SK-N-SH (cell line): ENCODE measurements at places on chromosomes 2 and 18. TPM values are rescaled to one million over a fixed set of nuclear protein-coding genes. Genes with fewer than 3 reads are reported as not detected.

CYP1B1 gene
- 0.08 and 0.20 TPM in 2 replicates for polyA plus RNA-seq

STK16 gene
- 57.6 and 78.6 TPM in 2 replicates for polyA plus RNA-seq

SP100 gene
- 38.1 and 50.6 TPM in 2 replicates for polyA plus RNA-seq

PIK3C3 gene
- 26.9 and 38.7 TPM in 2 replicates for polyA plus RNA-seq

RAB12 gene
- polyA plus RNA-seq: 10.9 and 11.0 TPM in 2 replicates

CIB4 gene
- not detected in 2 replicates for polyA plus RNA-seq

MAP4K4 gene
- polyA plus RNA-seq: 68.5 and 72.9 TPM in 2 replicates

GCG gene
- polyA plus RNA-seq: not detected in 2 replicates

SPHKAP gene
- under 0.01 TPM in 1 of 2 replicates, not detected in the other for polyA plus RNA-seq

BOLL gene
- polyA plus RNA-seq: not detected in 2 replicates

C2orf92 gene
- 3.1 and 5.6 TPM in 2 replicates for polyA plus RNA-seq

TM4SF20 gene
- 0.03 and 0.13 TPM in 2 replicates for polyA plus RNA-seq

NAT8 gene
- not detected in 2 replicates for polyA plus RNA-seq

SRD5A2 gene
- not detected in 2 replicates for polyA plus RNA-seq

ARHGAP25 gene
- polyA plus RNA-seq: not detected in 2 replicates

GRCh38 chr2:241820625-241821384 is 11.8 kb downstream of the NEU4 start:
- peaks cover 8% of the 10 kb centered on the region; the same call in 1 of the 2 replicates for H3K4me1 ChIP-seq
- H3K27ac ChIP-seq: no peak overlapping the region
- peak; percentile 50 for DNase-seq
- no peaks in the 10 kb centered on the region for H3K36me3 ChIP-seq
- no peaks in the 10 kb centered on the region for H3K27me3 ChIP-seq
- H3K4me3 ChIP-seq: no peak overlapping the region

DNA sequence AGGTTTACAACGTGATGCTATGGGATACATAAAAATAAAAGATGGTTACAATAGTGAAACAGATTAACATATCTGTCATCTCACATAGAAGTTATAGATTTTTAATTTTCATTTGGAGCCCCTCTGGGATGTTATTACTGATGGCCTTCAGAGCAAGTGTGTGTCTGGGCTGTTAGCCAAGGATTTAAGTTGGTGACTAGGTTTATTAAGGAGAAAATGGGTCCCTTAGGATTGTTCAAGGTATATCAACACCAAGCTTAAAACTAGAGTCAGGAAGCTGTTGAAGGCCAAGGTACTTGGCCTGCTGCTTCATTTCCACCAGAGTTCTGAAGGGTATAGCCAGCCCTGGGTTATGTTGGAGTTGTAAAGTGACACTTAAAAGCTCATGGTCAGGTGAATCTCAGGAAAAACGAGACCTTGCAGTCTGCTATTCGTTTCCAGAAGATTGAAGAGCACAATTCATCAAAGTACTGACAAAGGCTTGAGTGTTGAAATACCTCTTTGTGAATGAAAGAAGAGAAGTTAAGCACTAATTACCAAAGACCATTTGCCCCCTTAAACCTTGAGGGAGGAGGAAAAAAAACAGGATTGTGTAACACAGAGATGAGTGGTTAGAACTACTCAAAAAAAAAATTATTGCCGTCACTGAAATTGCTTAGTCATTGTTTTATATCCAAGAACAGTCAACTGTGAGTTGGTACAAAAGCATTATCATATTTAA is 48.4 kb downstream of the MAP2 start:
- H3K4me3 ChIP-seq: no peak overlapping the region
- DNase-seq: no peak
- no peak overlapping the region; the same call in 1 of the 2 replicates for H3K27ac ChIP-seq
- H3K36me3 ChIP-seq: no peaks in the 10 kb centered on the region
- H3K4me1 ChIP-seq: peaks cover 7% of the 10 kb centered on the region
- no peaks in the 10 kb centered on the region for H3K27me3 ChIP-seq

GRCh38 chr2:37052600-37053332 is 31.4 kb downstream of the HEATR5B start:
- H3K36me3 ChIP-seq: peaks cover 80% of the 10 kb centered on the region
- H3K27ac ChIP-seq: no peak overlapping the region
- no peaks in the 10 kb centered on the region for H3K4me1 ChIP-seq
- H3K4me3 ChIP-seq: no peak overlapping the region

GRCh38 chr18:7778181-7778580 is 211.1 kb downstream of the PTPRM start:
- H3K27ac ChIP-seq: no peak overlapping the region
- H3K4me1 ChIP-seq: no peaks in the 10 kb centered on the region; the same call in none of the 2 replicates
- no peak for DNase-seq

- DNase-seq: no peak
- no peak overlapping the region for H3K4me3 ChIP-seq
- H3K4me1 ChIP-seq: no peaks in the 10 kb centered on the region
- H3K36me3 ChIP-seq: no peaks in the 10 kb centered on the region
- H3K27me3 ChIP-seq: no peaks in the 10 kb centered on the region
These were observed 29.3 kb upstream of the OTOS start for GRCh38 chr2:240169486-240170353.

GRCh38 chr2:122543815-122544214 is 788.4 kb downstream of the TSN start:
- no peaks in the 10 kb centered on the region for H3K27me3 ChIP-seq
- no peaks in the 10 kb centered on the region for H3K36me3 ChIP-seq
- H3K4me1 ChIP-seq: no peaks in the 10 kb centered on the region

DNA sequence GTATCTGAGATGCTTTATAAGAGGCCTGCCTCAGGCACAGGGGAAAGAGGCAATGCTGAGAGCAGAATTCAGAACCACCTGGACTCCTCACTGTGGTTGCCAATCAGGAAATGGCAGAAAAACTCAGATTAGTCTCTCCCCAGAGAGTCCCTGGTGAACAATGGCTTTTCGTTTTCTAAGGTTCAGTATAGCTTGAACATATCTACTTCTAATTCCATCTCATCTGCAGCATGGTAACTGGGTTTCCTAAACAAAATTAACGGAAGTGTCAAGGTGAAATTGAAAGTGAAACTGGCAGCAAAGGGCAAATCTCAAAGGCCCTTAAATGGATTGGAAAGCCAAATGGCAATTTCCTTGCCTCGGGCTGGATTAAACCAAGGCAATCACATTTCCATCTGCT is 480.2 kb upstream of the ACVR2A start:
- no peaks in the 10 kb centered on the region for H3K27me3 ChIP-seq
- no peaks in the 10 kb centered on the region; the same call in 1 of the 2 replicates for H3K4me1 ChIP-seq
- H3K27ac ChIP-seq: no peak overlapping the region
- H3K36me3 ChIP-seq: no peaks in the 10 kb centered on the region

DNA sequence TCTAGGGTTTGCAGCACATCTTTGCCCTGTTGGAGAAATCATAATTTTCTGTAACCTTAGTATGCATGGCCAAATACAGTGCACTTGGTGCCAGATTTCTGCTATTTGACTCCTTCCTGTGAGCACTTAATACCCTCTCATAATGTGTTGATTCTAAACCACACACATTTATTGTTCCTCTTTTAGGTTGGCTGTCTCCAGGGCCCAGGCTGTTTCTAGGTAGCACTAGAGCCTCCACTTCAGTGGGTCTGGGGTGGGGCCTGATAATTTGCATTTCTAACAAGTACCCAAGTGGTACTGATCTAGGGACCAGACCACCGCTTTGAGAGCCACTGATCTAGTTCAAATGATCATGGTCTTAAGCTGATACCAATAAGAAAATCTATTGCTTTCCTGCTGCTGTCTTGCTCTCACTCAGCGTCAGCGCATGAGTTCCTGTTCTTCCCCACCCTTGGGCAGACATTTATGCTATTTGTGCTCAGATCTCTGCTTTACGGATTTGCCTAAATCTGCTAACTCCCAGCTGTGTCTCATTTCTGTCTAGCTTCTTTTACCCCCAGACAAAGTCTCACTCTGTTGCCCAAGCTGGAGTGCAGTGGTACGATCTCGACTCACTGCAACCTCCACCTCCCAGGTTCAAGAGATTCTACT is 7.4 kb downstream of the PTRHD1 start:
- no peak overlapping the region for H3K4me3 ChIP-seq
- H3K4me1 ChIP-seq: no peaks in the 10 kb centered on the region
- H3K36me3 ChIP-seq: no peaks in the 10 kb centered on the region; the same call in 1 of the 2 replicates
- H3K27ac ChIP-seq: no peak overlapping the region

DNA sequence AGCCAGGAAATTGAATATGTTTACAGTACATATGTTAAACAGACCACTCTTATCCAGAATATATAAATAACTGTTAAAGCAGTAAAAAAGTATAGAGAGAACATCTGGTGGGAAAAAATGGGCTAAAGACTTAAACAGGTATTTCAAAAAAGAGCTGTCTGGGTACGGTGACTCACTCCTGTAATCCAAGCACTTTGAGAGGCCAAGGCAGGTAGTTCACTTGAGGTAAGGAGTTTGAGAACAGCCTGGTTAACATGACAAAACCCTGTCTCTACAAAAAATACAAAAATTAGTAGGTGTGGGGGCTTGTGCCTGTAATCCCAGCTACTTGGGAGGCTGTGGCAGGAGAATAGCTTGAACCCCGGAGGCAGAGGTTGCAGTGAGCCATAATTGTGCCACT is 171.4 kb upstream of the FSIP2 start:
- no peak overlapping the region for H3K4me3 ChIP-seq
- H3K27me3 ChIP-seq: no peaks in the 10 kb centered on the region
- H3K27ac ChIP-seq: no peak overlapping the region
- H3K36me3 ChIP-seq: no peaks in the 10 kb centered on the region
- no peak for DNase-seq
- H3K4me1 ChIP-seq: no peaks in the 10 kb centered on the region

DNA sequence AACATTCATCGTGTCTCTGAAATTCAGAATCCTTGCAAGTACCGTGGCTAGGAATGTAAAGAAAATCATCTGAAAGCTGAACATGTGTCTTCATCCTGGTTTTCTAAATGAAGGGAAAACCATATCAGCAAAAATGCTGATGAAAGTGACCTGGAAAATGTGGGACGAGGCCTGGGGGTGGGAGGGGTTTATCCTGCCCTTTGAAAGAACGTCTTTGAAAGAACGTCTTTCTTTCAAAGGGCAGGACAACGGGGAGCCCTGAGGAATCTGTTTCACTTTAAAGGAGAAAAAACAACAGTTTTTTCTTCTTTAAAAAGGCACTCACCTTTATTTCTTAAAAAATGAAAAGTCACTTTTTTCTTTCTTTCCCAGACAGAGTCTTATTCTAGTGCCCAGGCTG is 185.2 kb downstream of the ALPK2 start:
- H3K4me3 ChIP-seq: no peak overlapping the region
- H3K27ac ChIP-seq: no peak overlapping the region
- no peak for DNase-seq
- no peaks in the 10 kb centered on the region for H3K27me3 ChIP-seq
- H3K4me1 ChIP-seq: no peaks in the 10 kb centered on the region; the same call in 1 of the 2 replicates

GRCh38 chr2:57575700-57576268 is 470.8 kb upstream of the VRK2 start:
- no peak for DNase-seq
- H3K36me3 ChIP-seq: no peaks in the 10 kb centered on the region
- no peak overlapping the region for H3K27ac ChIP-seq
- no peak overlapping the region for H3K4me3 ChIP-seq
- H3K27me3 ChIP-seq: no peaks in the 10 kb centered on the region

DNA sequence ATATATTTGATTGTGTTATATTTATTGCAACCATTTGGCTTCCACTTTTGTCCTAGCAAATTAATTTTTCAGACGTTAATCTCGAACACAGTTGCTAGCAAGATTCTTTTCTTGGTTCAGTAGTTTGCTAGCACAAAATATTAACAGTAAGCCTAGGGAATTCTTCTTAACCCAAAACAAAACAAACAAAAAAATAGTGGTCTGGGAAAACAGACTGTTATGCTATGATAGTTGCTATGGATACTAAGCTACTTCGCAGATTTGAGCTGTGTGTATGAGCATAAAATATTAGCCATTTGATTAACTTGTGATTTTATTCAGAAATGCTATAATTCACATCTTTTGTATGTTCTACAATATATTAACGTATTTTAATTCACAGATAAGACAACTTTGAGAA is 541.5 kb upstream of the NETO1 start:
- H3K27ac ChIP-seq: no peak overlapping the region
- no peaks in the 10 kb centered on the region for H3K27me3 ChIP-seq
- no peaks in the 10 kb centered on the region for H3K4me1 ChIP-seq
- no peak overlapping the region for H3K4me3 ChIP-seq

DNA sequence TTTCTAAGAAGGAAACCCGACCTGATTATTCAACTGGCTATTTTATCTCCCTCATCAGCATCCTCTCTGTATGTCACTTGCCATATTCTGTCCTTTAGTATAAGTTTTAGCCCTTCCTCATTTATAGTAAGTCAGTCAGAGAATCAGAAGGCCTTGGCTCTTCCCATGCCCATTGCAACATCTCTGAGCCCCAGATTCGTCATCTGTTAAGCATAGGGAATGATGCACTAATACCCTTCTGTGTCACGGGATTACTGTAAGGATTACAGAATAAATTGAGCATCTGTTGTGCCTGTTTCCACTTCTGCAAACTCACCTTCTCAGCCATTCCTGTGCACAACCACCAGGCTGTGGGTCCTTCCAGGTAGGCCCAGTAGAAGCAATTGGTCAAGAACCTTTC is 258.1 kb upstream of the RAB12 start:
- H3K36me3 ChIP-seq: no peaks in the 10 kb centered on the region
- H3K27ac ChIP-seq: no peak overlapping the region
- no peaks in the 10 kb centered on the region for H3K4me1 ChIP-seq
- H3K4me3 ChIP-seq: no peak overlapping the region
- DNase-seq: no peak

GRCh38 chr2:207224791-207225482 is 59.2 kb upstream of the KLF7 start:
- H3K27ac ChIP-seq: no peak overlapping the region
- H3K4me3 ChIP-seq: no peak overlapping the region
- peaks cover 10% of the 10 kb centered on the region; the same call in 1 of the 2 replicates for H3K4me1 ChIP-seq
- no peaks in the 10 kb centered on the region for H3K27me3 ChIP-seq
- no peak for DNase-seq
- no peaks in the 10 kb centered on the region for H3K36me3 ChIP-seq

- no peaks in the 10 kb centered on the region for H3K4me1 ChIP-seq
- H3K27ac ChIP-seq: no peak overlapping the region
- no peak for DNase-seq
- peaks cover 51% of the 10 kb centered on the region; the same call in 1 of the 2 replicates for H3K27me3 ChIP-seq
- no peak overlapping the region for H3K4me3 ChIP-seq
- H3K36me3 ChIP-seq: no peaks in the 10 kb centered on the region
These were observed 61.3 kb upstream of the CHMP1B start for GRCh38 chr18:11789716-11790510.

DNA sequence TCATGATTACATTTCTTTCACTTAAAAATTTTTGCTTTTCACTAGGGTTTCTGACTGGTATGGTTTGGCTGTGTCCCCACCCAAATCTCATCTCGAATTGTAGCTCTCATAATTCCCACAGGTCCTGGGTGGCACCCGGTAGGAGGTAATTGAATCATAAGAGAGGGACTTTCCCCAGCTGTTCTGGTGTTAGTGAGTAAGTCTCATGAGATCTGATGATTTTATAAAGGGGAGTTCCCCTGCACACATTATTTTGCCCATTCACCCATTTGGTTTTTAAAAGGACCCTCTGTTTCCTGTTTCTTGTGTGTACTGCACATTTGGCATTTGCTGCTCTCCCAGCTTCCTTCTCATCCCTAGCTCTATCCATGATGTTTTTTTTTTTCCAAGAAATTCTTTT is 27.8 kb upstream of the NETO1 start:
- DNase-seq: no peak
- no peaks in the 10 kb centered on the region for H3K27me3 ChIP-seq
- H3K36me3 ChIP-seq: no peaks in the 10 kb centered on the region
- H3K27ac ChIP-seq: no peak overlapping the region
- no peak overlapping the region for H3K4me3 ChIP-seq
- no peaks in the 10 kb centered on the region for H3K4me1 ChIP-seq

- no peaks in the 10 kb centered on the region for H3K27me3 ChIP-seq
- H3K27ac ChIP-seq: no peak overlapping the region
- no peak overlapping the region for H3K4me3 ChIP-seq
- no peak for DNase-seq
These were observed 38.6 kb downstream of the FEZ2 start for GRCh38 chr2:36559221-36559942.

- no peak overlapping the region for H3K4me3 ChIP-seq
- H3K27me3 ChIP-seq: no peaks in the 10 kb centered on the region
- peaks cover 5% of the 10 kb centered on the region for H3K36me3 ChIP-seq
- peaks cover 20% of the 10 kb centered on the region for H3K4me1 ChIP-seq
- peak overlapping the region; percentile 4; the same call in 1 of the 2 replicates for H3K27ac ChIP-seq
These were observed 125.8 kb downstream of the TANC1 start for GRCh38 chr2:159094173-159094737.
